HCT116 (cell line): ENCODE measurements at places on chromosomes 13 and 19.

- no peak for DNase-seq
Measured at GRCh38 chr13:110311443-110312338, 4.6 kb downstream of the COL4A2 start.

GRCh38 chr19:48637948-48638830 is 1.0 kb upstream of the DBP start:
- DNase-seq, result peak; percentile 98

DNA sequence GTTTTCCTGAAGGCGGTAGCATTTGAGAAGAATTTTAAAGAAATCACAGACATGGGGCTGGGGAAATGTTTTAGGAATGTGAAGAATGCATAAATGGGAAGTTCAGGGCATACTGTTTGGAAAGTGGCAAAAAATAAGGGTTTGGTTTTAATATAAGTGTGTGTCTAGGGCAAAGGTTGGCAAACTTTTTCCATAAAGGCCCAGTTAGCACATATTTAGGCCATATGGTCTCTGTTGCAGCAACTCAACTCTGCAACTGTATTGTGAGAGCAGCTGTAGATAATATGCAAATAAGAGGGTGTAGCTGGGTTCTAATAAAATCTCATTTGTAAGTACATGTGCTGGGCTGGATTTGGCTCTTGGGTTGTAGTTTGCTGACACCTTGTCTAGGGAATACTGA is 521.9 kb downstream of the DIAPH3 start:
- DNase-seq, result no peak

DNA sequence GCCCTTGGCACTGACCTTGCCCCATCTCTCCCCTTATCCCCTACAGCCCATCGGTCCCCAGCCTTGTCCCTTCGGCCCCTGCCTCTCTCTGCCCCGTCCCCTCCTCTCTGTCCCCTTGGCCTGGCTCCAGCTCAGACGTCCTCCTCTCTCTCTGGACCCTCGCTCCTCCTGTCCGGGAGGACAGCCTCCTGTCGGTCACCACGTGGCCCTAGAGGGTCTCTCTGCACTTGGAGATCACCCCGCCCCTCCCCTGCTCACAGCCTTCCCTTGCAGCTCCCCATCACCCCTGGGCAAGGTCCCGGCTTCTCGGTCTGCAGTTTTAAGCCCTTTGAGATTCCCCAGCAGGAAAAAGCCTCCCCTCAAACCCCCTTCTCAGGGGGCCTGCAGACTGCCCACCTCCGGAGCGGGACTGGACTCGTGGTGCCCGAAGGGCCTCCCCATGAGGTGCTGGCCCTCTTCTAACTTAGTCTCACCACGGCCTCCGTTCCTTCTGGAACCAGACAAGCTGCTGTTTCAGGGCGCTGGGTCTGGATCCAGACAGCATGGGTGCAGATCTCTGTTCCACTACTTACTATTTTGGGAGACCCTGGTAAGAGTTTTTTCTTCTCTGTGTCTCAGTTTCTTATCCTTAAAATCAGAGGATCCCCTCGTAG is 3.3 kb upstream of the KLK15 start:
- DNase-seq, result no peak

GRCh38 chr13:114130837-114131582 is 1.4 kb downstream of the RASA3 start:
- DNase-seq, result no peak

DNA sequence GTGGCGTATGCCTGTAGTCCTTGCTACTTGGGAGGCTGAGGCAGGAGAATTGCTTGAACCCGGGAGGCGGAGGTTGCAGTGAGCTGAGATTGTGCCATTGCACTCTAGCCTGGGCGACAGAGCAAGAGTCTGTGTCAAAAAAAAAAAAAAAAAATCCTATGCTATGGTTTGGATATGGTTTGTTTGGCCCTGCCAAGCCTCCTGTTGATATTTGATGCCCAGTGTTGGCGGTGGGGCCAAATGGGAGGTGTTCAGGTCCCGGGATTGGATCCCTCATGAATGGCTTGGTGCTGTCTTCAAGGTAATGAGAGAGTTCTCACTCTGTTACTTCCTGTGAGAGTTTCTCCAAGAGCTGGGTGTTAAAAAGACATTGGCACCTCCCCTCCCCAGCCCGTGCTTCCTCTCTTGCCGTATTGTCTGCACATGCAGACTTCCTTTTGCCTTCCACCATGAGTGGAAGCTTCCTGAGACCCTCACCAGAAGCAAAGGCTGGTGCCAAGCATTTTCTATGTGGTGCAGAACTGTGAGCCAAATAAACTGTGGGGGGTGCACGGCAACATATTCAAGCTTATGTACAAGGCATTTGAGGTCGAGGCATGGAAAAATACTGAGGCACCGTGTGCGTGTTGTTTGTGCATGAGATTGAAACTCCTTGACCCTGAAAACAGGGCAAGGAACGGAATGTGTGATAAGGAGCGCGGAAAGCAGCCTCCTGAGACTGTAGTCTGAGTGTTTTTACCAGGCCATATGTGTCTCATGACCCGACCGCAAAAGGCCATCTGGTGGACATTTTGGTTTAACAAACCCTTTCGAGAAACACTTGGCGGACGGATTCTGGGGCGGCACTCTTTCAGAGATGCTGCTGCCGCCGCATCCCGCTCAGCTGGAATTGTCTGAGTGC is 7.3 kb downstream of the SIGLEC9 start:
- peak; percentile 10 for DNase-seq

- DNase-seq, result no peak
Measured at GRCh38 chr13:29484236-29484635, 111.3 kb downstream of the SLC7A1 start.

DNA sequence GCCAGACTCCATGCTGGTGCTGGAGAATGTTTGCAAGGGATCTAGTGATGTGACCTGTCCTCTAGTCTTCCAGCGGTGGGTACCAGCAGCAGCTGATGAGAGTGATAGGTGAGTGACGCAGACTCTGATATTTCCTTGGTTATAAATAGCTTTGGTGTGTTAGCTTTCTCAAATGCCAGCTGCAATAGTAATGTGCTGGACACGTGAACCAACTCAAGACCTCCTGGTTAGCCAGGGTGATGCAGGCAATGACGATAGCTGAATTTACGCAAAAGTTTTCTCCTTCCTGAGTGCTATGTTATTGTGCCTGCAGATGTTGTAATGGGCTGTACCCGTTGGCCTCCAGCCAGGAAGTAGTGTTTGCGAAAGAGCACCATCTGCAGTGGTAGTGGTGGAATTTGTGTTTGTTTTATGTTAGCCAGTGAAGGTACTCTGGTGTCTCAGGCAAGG is 129.5 kb downstream of the CYSLTR2 start:
- no peak for DNase-seq

DNA sequence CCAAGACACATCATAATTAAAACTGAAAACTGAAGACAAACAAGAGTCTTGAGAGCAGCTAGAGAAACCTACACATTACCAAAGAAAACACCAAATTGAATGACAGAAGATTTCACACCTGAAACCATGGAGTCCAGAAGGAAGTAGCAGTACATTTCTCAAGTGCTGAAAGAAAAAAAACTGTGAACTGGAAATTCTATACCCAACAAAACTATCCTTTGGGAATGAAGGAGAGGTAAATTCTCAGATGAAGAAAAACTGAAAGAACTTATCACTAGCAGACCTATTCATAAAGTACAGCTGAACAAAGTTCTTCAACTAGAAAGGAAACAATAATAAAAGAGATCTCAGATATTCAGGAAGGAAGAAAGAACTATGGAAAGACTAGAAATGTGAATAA is 198.7 kb upstream of the ZNF507 start:
- DNase-seq, result no peak
